ENCODE measurements at places on chromosomes 6 and 20.

- no peak for DNase-seq
These were observed 74.6 kb downstream of the GNAS-AS1 start for GRCh38 chr20:58776109-58776508.

DNA sequence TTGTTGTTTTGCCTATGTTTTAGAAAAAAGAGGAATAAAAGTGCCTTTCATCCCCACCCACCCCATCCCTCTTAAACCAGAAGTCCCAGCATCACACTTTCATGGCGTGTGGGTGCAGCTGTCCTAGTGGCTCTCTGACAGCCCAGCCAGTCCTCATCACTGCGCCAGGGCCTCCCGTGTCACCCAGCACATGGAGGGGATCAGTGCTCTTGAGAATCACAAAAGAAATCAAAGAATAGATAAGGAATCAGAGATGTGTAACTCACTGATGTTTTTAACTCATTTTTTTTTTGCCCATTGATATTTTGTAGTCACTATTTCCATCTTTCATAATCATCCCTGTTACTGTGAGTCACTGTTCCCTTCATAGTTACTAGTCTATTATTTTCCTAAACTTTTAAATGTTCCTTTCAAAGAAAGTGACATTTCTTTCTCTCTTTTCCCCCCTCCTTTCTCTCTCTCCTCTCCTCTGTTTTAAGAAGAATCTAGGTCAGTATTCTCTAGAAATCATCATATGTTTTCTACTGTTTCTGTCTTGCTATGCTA lies 78.6 kb downstream of the AIG1 start:
- DNase-seq, result no peak

DNA sequence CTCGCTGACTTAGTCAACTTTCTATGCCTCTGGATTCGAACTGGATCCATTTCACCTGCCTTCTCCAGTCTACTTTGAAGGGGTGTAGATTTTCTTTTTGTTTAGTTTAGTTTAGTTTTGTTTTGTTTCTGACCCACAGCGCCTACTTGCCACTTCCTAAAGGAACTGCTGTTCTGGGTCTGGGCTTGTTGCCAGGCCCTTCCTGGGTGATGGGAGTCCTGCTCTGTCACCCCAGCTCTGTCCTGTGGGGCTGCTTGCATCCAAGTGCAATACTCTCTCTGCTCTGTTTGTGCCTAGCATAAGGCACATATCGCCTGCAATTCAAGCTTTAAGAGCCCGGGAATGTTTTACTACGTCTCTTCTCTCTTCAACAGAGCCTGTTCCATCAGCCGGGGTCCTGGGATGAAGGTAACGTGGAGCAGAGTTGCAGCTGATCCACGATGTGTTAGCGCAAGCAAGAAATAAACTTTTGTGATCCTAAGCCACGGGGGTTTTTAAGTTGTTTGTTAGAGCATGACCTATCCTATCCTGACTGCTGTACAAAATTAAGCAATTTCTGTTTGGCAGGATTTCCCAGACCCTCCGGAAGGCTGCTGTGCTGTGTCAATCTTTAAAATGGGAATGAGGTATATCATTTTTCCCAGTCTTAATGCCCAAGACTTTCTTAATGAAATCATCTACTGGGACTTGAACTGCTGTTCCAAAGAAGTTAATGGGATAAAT lies 30.9 kb upstream of the TAGAP start:
- no peak for DNase-seq

DNA sequence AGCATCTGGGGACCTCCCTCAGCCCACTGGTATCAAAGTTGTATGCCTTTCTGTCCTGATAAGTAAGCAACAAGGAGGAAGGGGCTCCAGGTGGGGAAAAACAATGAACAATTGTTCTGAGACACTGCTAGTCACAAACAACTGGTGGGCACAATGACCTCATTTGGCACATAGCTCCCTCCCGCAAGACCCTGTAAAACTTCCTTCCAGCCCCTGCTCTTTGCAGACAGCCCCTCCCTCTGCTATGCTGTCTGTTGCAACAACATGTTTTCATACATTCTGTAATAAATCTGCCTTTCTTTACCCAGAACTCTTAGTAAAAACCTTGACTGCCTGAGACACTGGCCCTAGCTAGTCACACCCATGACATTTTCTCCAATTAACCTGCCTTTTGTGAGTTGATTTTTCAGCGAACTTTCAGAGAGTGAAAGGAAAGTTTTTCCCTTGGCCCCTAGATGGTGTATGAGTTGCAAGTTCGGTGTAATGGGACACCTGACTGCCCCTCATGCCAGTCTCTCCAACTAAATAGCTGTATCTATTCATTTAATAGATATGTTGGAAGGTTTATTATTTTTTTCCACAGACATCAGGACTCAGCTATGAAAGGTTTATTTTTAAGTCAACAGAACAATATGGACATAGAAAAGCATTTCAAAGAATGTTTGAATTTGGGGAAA lies 142.3 kb upstream of the SLC22A16 start:
- no peak for DNase-seq

DNA sequence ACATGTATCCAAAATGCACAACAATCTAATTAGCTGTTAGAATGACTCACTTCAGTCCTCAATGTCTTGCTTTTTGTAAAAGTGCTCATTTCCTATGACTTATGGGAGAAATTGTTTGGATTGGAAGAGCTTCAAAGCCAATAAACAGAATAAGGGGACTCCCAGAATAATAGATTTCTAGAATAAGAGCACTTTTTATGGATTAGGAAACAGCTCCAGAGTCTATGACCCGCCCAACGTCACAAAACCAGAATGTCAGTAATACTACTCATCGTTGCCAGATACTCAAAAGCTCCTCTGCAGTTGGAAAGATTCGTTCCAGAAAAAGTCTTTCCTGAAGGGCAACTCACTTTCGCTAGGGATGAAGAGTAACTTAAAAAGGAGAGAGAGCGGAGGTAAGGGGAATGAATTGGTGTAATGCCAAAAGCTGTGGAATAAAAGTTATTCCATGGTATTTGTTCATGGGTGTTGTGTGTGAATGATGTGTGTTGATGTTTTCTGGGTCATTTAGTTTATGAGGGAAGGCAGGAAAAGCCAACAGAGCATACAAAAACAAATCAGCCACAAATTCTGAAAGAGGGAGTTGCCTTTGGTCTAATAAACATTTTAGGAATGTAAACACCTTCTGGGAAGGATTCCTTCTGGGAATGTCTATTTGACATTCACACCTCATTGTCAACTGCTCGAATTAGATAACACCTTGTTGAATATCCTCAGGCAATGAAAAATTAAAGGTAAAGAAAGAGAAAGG lies 64.6 kb downstream of the SYNE1 start:
- DNase-seq, result no peak
